ENCODE measurements at places on chromosomes 6 and 20. TPM values are rescaled to one million over a fixed set of nuclear protein-coding genes. Genes with fewer than 3 reads are reported as not detected.

DNA sequence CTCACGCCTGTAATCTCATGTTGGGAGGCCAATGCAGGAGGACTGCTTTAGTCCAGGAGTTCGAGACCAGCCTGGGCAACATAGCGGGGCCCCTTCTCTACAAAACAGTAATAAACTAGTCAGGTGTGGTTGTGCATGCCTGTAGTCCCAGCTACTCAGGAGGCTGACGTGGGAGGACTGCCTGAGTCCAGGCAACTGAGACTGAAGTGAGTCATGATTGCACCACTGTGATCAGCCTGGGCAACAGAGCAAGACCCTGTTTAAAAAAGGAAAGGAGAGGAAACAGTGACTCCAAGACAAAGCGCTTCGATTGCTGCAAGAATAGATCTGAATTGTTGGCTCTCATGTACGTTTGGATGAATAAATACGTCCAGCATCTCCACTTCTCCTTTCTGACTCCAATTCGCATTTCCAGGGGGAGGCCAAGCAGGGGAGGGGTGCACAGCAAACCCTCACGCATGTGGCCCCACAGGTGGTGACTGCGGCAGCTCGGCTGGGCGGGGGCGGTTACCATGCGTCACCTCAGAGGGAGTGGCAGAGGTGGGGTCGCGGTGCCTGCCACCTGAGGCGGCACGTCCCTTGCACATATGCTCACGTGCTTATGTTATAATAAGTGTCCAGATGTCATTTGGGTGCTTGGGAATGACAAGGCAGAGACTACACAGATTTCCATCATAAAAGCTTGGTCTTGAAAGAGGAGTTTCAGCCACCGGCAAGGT is 95.1 kb upstream of the MPC1 start:
- no peak for DNase-seq

GRCh38 chr6:40997234-40997957 is 41.6 kb downstream of the UNC5CL start:
- DNase-seq: no peak

- DNase-seq: no peak
Measured at GRCh38 chr6:64040113-64040512, 404.5 kb downstream of the PHF3 start.

DNA sequence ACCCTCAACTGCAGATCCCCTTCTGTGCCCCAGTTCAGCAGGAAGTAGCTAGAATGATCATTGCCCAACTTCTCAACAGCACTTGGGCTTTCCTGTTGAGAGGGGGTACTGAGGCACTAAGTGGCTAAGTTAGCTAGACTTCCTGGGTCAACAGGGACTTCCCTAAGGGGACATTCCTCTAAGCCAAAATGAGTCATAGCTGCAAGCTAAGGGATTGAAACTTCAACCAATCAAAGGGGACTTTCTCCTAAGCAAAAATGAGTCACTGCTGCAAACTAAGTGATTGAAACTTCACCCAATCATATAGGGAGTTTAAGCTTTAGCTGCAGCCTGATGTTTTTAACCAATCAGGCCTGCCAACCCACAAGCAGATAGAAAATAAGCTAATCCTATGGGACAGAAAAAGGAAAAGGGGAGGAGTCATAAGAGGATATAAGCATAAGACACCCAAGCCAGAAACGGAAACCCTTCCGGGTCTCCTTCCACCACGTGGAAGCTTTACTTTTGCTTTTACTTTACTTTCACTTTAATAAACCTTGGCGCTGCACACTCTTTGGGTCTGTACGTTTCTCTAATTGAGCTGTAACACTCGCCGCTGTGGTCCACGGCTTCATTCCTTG is 659.0 kb upstream of the HS3ST5 start:
- no peak for DNase-seq

DNA sequence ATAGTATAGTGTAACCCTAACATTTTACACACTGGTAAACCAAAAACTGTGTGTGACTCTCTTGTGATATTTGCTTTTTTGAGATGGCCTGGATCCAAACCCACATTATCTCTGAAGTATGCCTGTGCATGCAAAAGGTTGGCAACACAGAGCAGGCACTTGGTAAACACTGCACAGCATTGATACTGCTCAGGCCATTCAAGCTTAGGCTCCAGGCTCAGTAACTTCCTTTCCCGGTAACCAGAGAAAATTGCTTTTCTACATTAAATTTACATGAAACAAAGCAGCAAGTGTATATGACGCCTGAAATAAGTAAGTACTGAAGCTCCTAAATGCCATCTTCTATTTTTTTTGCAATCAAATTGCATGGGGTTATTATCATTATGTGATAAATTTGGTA is 205.7 kb downstream of the EPM2A start:
- DNase-seq: no peak

GRCh38 chr6:27726619-27727023 is 185.6 kb downstream of the OR2B2 start:
- no peak for DNase-seq

DNA sequence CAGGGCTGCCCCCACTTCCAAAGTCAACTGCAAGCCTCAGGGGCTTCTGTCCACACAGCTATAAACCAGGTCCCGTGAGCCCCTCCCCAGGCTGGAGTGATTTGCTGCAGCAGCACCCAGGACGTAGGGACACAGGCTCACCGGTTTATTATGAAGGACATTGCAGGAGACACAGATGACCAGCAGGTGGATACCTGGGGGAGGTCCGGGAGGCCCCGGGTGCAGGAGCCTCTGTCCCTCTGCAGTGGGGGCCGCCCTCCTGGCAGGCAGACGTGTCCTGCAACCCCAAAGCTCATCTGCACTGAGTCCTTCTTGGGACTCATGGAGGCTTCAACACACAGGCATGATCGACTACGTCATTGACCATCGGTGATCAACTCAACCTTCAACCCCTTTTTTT is 14.5 kb upstream of the NTSR1 start:
- DNase-seq: no peak

Gene PI16
- 1.7 TPM for total RNA-seq

GRCh38 chr6:49557177-49557576 is 6.7 kb downstream of the C6orf141 start:
- no peak for DNase-seq

DNA sequence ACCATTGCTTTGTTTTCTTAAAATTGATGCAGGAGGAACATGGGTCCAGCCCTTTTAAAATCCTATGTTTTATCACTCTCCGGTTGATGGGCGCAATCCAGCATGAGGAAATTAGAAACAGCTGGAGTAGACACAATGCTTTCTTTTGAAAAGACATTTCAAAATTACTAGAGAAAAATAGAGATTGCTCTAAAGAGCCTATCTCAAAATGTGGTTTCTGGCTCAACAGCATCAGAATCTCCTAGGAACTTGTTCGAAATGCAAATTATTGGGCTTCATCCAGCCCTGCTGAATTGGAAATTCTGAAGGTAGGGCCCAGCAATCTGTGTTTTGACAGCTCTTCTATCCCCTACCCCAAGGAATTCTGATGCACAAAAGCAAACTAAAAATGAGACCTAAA is 190.8 kb upstream of the BMP2 start:
- no peak for DNase-seq

Gene PREX1
- total RNA-seq: 38.2 TPM
